ENCODE measurements at places on chromosomes 16 and 17. TPM values are rescaled to one million over a fixed set of nuclear protein-coding genes. Genes with fewer than 3 reads are reported as not detected.

The NAGS gene
- total RNA-seq: 1.5 TPM

The KRTAP2-1 gene
- total RNA-seq: not detected

The RTN4RL1 gene
- 11.2 TPM for total RNA-seq

The TP53TG3B gene
- not detected for total RNA-seq

The KRT24 gene
- not detected for total RNA-seq

The KRTAP4-1 gene
- total RNA-seq: 0.22 TPM

The LDHD gene
- 0.46 TPM for total RNA-seq

The TSPOAP1 gene
- total RNA-seq: not detected

The CDH1 gene
- 4.2 TPM for total RNA-seq

The JPH3 gene
- total RNA-seq: 1.9 TPM

The P2RX5 gene
- total RNA-seq: 27.4 TPM

The VMP1 gene
- 126 TPM for total RNA-seq

The CMTM2 gene
- total RNA-seq: not detected

The TXNDC11 gene
- 41.2 TPM for total RNA-seq

The SLC13A2 gene
- total RNA-seq: 0.14 TPM

The PERCC1 gene
- total RNA-seq: not detected

The METTL26 gene
- 127 TPM for total RNA-seq

The DOC2B gene
- total RNA-seq: 0.94 TPM

The NPIPB13 gene
- total RNA-seq: 2.1 TPM

The KRT9 gene
- total RNA-seq: not detected

The EZH1 gene
- 9.2 TPM for total RNA-seq

The ABAT gene
- total RNA-seq: 0.48 TPM

The CBFA2T3 gene
- 0.43 TPM for total RNA-seq

The NPIPB9 gene
- total RNA-seq: 1.3 TPM

The CNGB1 gene
- total RNA-seq: 0.03 TPM

The OGFOD1 gene
- 72.3 TPM for total RNA-seq

The DNAAF8 gene
- 0.75 TPM for total RNA-seq

The HSD17B2 gene
- 0.11 TPM for total RNA-seq

The SLC16A3 gene
- total RNA-seq: 152 TPM

The ZMYND15 gene
- 0.74 TPM for total RNA-seq

The NTN1 gene
- 0.42 TPM for total RNA-seq

The C16orf46 gene
- 1.1 TPM for total RNA-seq

The CLDN7 gene
- total RNA-seq: 1.9 TPM

The ITGAL gene
- total RNA-seq: not detected

The SPATA22 gene
- not detected for total RNA-seq

The OR1F1 gene
- 0.18 TPM for total RNA-seq

The ASPHD1 gene
- 27.5 TPM for total RNA-seq

The CHST4 gene
- total RNA-seq: not detected

The KRT15 gene
- total RNA-seq: 2.9 TPM

The SMPD3 gene
- 0.09 TPM for total RNA-seq

The OSBPL7 gene
- 16.4 TPM for total RNA-seq

The EVPLL gene
- not detected for total RNA-seq

The LGALS9B gene
- not detected for total RNA-seq

The TPSG1 gene
- total RNA-seq: not detected

The TBC1D10B gene
- 27.7 TPM for total RNA-seq

The ATP2A1 gene
- 1.8 TPM for total RNA-seq

The GLIS2 gene
- total RNA-seq: 27.0 TPM

The FBXO39 gene
- total RNA-seq: not detected

The PROCA1 gene
- 1.3 TPM for total RNA-seq

The KLHL36 gene
- 25.3 TPM for total RNA-seq

The ZNF469 gene
- total RNA-seq: 9.6 TPM

The KIF2B gene
- not detected for total RNA-seq

The ZG16 gene
- not detected for total RNA-seq

Data from A549 treated with GW870086 at 1 μM for 4 hours (cell line).